Muscle of arm (tissue), 14 donors: ENCODE measurements at places on chromosomes 13 and 19.
A peak's percentile ranks its signal among the peaks of the same experiment; 100 is the strongest.

DNA sequence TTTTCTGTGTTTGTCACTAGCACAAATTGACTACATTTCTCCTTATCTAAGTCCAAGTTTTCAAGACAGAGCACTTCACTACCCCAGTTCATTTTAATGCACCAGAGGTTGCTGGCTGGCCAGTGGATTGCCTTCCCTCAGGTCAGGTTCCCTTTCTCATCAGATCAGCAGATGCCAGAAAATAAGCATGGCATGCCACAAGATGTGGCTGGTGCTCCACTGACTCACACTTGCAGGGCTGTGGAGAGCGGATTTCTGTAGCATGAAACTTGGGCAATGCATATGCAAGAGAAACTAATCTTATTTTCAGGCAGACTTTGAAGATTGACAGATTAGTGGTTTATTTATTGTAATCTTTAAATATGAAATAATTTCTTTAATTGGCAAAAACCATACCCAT lies 79.5 kb downstream of the RUBCNL start:
- DNase-seq = no peak

DNA sequence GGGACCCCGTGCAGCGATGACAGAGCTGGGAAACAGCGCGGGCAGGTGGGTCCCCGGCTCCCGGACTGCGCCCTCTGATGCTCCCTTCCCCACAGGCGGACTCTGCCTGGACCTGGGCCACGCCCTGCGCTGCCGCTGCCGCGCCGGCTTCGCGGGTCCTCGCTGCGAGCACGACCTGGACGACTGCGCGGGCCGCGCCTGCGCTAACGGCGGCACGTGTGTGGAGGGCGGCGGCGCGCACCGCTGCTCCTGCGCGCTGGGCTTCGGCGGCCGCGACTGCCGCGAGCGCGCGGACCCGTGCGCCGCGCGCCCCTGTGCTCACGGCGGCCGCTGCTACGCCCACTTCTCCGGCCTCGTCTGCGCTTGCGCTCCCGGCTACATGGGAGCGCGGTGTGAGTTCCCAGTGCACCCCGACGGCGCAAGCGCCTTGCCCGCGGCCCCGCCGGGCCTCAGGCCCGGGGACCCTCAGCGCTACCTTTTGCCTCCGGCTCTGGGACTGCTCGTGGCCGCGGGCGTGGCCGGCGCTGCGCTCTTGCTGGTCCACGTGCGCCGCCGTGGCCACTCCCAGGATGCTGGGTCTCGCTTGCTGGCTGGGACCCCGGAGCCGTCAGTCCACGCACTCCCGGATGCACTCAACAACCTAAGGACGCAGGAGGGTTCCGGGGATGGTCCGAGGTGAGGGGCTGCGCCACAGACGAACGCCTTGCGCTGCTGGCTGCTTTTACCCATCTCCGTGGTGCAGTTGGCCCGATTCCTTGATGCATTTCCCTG lies 7.8 kb upstream of the SELENOV start:
- no peak for DNase-seq

- no peak for DNase-seq
These were observed 319.0 kb downstream of the ZNF536 start for GRCh38 chr19:30690935-30691818.

DNA sequence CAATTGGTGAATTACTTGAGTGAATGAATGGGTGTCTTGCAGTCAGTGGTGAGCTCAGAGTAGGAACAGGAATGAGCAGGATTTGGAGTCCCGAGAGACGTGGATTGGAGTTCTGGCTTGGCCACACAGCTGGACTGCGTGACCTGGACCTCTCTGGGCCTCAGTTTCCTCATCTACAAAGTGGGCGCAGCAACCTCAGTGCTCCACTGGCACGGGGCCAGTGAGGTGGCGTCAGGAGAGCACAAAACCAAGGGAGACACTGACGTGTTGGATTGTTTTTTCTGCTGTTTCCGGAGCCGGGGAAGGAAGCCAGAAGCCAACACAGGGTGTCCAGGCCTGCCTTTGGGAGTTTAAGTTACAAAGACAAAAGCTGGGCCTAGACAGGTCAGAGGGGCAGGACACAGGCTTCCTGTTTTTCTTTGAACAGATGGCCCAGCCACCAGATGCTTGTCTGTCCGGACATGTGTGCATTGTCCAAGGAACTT lies 6.5 kb upstream of the DOCK6 start:
- peak; percentile 59 for DNase-seq

GRCh38 chr19:53394522-53394973 lies 401 bp upstream of the ZNF765 start:
- DNase-seq = peak; percentile 53

GRCh38 chr13:46170687-46171086 lies 11.3 kb downstream of the LCP1 start:
- no peak for DNase-seq

DNA sequence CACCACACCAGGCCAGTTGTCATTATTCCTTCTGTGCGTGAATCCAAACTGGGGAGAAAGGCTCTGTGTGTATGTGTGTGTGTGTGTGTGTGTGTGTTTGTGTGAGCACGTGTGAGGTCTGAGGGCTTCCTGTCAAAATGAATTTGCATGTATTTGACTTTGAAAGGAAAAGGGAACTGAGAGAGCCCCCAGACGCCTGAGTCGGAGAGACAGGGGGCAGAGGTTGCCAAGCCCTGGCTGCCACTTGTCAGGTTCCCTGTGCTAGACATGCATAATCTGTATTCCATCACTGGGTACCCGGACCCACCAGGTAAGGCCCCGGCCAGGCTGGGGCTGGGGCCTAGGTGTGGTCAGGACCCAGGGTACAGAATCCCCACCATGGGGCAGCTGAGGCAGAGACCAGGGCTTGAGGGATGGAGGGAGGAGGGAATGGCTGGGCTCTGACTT lies at the start of gene CLEC17A:
Gene CLEC17A, plus strand, starts transcription at position 191 of the 447 bp plus-strand sequence. Its CDS starts 77 bp downstream, at position 268.
- no peak for DNase-seq

DNA sequence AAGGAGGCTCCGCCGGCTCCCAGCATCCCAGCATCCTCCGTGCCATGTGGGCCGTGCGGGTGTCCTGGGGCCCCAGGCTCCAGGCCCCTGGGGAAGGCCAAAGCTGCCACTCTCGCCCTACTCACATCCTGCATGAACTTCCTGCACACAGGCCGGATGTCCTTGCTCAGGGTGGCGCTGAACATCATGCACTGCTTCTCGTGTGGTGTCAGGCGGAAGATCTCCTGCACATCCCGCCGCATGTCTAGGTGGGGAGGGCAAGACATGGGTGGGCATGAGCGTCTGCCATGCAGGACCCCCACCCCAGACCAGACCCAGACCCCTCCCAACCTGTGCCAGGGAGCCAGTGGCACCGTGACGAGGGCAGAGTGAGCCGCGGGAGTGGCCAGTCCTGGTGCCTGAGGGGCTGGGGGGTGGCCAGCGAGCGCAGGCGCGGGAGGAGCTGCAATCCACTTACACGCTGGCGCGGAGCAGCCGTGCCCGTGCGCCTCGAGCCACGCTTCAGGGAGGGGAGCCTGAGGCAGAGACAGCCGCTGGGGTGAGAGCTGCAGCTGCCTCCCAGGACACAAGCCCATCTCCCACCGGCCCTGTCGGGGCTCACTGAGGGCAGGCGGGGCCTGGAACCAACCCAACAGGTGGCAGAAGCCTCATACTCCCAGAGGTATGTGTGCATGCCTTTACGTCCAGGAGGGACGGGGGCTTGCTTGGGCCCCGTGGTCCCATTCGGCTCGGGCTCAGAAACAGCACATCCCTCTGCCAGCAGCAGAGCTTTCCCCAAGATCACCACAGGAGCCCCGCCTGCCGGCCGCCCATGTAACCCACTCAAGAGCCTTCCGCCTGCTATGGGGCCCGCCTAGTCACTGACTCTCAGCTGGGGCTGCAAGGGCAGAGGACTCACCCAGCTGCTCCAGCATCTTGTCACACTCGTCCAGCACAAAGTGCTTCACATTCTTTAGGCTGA lies 8.8 kb downstream of the DDX39A start:
- no peak for DNase-seq

- no peak for DNase-seq
These were observed 9.0 kb downstream of the MIER2 start for GRCh38 chr19:335486-336066.

DNA sequence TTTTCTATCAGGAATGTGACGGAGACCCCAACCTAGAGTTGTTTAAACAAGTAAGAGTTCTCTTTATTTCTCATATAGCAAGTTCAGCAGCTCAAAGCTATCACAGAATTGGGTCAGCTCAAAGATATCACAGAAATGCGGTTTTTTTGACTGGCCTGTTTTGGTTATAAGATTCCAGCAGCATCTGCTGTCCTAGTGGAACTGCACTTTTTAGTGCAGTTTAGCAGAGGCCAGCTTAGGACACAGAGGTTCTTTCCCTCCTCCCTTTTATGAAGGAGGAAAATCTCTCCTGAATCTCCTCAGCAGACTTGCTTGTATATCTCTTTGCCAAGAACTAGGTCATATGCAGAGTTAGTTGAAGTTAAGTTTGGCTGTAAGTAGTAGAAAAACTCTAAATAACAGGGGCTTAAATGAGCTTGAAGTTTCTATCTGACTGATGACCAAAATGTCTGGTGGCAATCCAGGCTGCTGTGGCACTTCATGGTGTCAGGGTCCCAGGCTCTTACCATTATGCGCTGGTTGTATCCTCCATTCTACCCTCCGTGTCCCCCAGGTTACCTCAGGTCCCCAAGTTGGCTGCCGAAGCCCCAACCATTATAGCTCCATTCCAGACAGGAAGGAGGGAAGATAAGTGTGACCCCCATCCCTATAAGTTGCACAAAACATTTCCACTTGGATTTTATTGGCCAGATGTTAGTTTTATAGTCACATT lies 6.6 kb downstream of the PPP2R1A start:
- no peak for DNase-seq

DNA sequence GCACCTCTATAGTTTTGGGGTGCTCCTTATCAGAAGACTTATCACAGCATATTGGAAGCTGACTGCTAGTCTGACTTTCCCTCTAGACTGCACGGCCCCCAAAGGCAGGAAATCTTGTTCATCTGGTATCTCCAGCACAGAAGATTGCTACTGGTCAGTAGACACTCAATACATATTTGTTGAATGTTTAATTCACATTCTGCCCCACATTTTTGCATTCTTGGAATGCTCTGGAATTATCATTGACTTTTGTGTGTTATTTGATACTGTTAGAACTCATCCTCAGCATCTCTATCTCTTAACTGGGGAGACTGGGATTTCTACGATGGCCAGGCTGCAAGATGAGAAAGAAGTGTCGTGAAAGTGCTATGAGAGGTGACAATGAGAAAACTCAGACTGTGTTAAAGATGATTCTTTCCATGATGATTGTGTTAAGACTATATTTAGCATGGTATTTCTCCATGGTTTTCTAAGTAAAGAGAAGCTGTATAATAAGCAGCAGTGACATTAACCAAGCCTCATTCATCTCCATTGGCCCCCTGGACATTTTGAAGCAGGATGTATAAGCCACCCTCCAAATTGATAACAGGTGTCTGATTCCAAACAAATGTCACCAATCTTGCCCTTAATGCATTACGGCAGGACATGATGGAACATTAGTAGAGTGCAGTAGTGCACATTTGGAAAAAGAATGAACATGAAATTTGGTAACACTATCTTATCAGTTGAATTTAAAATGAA lies 440.9 kb downstream of the RFC3 start:
- DNase-seq = no peak

GRCh38 chr19:45766296-45766868 lies 2.7 kb downstream of the SIX5 start:
- no peak for DNase-seq

GRCh38 chr13:30408319-30409101 lies 13.8 kb upstream of the UBE2L5 start:
- peak; percentile 93 for DNase-seq

DNA sequence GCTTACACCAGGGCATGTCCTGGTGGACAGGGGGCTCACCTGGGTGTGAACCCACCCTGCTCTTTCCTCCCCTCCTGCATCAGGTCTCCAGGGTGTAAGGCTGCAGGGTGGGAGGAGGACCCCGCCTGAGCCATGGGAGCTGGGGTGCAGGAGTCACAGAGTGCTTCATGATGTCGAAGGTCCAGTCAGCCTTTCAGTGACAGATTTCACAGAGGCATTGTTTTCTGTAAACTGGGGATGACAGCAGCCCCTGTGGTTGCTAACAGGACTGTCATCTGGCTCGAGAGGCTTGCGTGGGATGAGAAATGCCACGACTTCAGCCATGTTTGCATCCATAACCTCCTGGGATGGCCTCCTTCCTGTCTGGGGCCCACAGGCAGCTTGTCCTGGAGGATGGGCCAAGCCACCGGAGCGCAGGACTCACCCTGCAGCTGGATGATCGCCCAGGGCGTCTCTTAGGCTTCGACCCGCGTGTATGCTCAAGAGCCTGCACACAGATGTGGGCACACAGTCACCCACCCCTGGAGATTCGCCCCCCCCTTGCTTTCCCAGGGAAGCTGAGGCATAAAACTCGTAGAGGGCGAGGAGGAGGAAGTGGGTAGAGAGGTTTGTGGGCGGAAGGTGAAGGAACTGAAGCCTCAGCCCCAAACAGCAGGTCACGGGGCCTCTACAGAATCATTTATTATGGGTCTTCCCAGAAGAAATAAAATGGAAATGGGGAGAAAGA lies 4.9 kb downstream of the NANOS3 start:
- DNase-seq = no peak

DNA sequence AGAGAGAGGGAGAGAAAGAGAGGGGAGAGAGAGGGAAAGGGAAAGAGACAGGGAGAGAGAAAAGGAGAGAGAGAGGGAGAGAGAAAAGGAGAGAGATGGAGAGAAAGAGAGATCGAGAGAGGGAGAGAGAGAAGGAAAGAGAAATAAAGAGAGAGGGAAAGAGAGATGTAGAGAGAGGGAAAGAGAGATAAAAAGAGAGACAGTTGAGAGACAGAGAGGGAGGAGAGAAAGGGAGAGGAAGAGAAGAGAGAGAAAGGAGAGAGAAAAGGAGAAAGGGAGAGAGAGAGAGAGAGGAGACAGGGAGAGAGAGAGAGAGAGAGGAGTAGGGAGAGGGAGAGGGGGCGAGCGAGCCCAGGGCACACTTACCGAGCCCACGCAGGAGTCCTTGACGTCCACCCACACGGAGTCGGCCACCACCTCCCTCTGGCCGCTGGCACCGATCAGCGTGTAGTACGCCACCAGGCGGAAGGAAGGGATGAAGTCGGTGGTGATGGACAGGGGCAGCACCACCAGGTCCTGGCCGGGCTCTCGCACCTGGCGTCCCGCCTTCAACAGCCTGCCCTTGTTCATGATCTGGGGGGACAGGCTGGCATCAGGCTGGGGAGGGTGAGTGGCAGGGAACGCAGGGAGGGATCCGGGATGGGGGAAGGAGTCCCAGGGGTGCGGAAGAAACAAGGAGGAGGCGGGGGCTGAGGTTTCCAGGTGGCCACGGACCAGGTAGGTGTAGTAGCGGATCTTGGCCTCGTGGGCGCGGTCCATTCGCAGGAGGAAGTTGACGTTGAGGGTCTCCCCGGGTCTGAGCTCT lies 10.0 kb downstream of the C3 start:
- DNase-seq = no peak

DNA sequence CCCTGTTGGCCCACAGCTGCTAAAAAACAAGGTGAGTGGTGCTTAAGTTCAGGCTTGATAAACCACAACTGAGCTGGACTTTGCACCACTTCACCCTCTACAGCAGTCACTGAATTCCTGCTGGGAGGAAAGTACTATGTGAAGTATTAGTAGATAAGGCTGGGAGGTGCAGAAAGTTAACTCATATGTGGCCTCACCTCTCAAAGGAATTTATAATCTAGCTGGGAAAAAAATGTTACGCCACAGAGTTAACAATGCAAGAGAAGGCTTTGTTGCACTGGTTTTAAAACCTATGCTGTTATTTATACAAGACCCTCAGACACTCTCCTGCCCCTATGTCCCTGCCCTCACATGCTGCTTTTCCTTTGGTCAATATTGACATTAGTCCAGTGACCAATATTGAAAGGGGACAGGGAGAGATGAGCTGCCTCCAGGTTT lies 60.9 kb downstream of the LIG4 start:
- no peak for DNase-seq

- DNase-seq = no peak
These were observed 644 bp downstream of the MED26 start for GRCh38 chr19:16627193-16627927.
